ENCODE measurements at places on chromosomes 4 and X.

DNA sequence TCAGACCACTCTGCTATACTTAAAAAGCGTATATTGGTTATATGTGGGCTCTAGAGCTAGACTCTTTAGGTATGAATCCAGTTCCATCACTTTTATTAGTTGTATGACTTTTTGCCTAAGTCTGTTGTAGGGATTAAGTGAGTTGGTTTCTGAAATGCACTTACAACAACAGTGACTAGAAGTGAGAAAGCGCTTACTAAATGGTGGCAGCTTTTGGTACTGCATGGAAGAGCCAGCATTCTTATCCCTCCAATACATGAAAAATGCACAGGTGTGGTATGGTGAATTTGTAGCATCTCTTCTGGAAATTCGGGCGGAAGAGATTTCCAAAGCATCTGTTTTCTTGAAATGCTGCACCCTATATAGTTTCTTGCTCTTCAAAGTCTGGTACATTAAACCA is 117.1 kb downstream of the SPANXA1 start:
- no peak for DNase-seq

DNA sequence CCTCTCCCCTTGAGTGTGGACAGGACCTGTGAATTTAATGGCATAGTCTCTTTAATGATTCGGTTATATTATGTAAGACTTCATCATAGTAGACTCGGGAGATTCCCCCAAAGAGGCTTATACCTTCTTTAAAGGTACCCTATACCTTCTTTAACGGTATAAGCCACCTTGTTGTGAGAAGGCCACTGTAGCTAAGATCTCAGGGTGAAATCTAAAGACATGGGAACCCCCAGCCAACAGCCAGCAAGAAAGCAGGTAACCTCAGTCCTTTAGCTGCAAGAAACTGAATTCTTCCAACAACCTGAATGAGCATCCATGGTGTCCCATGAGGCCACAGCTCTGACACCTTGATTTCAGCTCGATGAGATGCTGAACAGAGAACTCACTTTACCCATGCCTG is 931 bp downstream of the DDX60 start:
- no peak for DNase-seq

- DNase-seq = no peak
These were observed 124.1 kb upstream of the SPIN4 start for GRCh38 chrX:63475200-63475599.

GRCh38 chrX:115138040-115138439 is 51.2 kb upstream of the RBMXL3 start:
- no peak for DNase-seq

GRCh38 chrX:85111347-85111746 is 107.7 kb downstream of the APOOL start:
- DNase-seq = peak; percentile 3

DNA sequence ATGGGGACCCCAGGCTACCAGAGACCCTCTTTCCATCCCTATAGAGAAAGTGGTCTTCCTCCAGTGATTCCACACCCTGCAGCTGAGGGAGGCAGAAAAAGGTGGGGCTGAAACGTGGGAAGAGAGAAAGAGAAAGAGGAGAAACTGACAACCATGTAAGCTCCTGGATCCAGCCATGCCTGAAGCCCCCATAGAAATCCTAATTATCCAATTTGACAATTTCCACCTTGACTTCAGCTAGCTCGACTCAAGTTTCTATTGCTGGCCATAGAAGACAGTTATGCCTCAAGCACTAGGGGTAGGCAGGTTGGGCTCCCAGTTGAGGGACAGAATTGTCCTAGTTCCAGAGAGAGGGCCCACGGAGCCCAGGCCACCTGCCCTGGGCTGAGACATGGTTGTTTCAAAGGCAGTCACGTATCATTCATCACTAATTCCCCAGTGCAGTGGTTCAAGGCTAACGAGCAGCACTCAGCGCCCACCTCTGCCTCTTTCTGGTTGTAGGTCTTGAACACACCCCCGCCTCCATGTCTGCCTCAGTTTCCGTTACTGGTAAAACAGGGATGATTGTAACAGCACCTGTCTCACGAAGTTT is 39.8 kb upstream of the ASMTL start:
- DNase-seq = no peak
